ENCODE measurements at places on chromosomes 12 and 14.

GRCh38 chr14:70619708-70620107 lies 19.3 kb upstream of the MED6 start:
- no peak for DNase-seq

- DNase-seq, result peak; percentile 50
Measured at GRCh38 chr12:54360717-54361456, 3.4 kb downstream of the GPR84 start.

- DNase-seq, result no peak
Measured at GRCh38 chr14:43803076-43803689, 703.9 kb downstream of the FSCB start.

DNA sequence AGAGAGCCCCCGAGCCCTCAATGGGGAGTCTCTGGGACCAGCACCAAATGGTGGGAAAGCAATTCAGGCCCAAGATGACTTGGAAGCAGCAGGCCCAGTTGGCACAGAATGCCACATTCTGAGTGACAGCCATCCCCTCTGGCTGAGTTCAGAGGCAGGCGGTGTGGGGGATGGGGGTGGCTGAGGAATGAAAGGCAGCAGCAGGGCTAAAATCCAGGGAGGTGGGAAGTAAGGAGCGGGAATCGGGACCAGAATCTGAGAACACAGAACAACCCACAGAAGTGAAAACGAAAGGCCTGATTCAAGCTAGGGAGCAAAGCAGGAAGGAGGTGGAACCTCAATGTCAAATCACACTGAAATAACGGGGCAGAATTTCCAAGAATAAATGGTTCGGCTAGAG lies 171.2 kb downstream of the CALM1 start:
- DNase-seq, result no peak

GRCh38 chr12:124388038-124388671 lies 93.3 kb downstream of the RFLNA start:
- no peak for DNase-seq

GRCh38 chr14:41403360-41403759 lies 203.3 kb upstream of the LRFN5 start:
- DNase-seq, result no peak

DNA sequence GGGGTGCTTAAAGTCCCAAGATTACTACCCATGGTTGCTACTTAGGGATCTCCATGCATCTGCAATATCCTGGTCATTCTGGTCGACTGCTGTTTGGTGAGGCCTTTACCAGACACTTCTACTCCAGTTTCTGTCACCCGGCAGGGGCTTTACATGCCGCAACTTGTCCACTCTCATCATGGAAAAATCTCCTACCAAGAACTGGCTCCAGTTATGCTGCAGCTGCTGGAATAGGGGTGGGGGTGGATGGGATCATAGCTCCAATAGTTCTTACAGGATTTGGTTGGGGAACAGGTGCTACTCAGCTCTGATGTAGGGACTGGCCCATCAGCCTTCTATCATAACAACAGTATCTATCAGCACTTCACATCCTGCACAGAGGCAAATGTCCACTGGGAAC lies 51.6 kb downstream of the SPTB start:
- no peak for DNase-seq

DNA sequence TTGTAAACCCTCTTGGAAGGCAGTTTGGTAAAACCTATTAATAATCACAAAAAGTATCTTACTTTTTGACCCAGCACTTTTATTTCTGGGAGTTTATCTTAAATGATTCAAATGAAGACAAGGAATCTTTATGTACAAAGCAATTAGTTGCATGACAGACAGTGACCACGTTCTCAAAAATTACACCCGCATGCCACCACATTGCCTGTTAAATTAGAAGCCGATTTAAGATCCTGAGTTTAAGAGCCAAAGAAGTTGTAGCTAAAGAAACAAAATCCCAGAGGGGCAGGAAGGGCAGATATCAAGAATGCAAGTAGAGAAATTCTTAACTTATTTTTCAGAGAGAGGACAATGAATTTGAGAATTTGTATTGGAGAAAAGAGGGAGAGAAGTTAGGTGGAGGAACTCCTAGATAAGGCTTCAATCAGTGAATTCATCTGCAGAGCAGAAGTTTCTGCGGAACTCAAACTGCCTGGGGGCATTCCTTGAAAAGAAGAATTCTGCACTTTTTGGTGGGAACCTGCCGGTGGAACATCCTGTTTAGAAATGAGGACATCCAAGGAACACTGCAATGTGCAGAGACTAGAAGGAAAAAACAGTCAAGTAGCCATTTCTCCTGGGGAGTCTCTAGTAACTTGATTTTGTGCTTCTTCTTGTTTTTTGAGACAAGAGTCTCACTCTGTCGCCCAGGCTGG lies 1.1 kb upstream of the RIOX1 start:
- no peak for DNase-seq

GRCh38 chr12:63047146-63047545 lies 103.9 kb downstream of the AVPR1A start:
- DNase-seq, result no peak

- peak; percentile 35 for DNase-seq
Measured at GRCh38 chr12:121711361-121712189, 977 bp upstream of the TMEM120B start.

- no peak for DNase-seq
Measured at GRCh38 chr12:116136340-116136739, 141.2 kb downstream of the MED13L start.

DNA sequence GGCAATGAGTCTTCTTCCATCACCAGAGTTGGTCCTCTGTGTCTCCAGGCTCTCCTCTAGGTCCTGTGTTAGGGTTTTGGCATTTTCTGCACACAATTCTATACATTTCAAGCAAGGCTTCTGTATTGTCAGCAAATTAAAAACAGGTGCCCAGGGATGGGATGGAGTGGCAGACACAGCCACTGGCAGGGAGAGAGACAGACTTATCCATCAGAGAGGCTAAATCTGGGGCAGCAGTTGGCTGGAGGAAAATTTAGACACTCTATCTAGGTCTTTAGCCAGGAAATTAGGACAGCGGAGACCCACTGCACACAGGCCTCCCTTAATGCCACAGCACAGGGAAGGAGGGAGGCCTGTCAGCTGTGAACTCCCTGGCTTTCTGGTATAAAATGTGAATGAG lies 20.2 kb downstream of the PLEKHD1 start:
- DNase-seq, result no peak

DNA sequence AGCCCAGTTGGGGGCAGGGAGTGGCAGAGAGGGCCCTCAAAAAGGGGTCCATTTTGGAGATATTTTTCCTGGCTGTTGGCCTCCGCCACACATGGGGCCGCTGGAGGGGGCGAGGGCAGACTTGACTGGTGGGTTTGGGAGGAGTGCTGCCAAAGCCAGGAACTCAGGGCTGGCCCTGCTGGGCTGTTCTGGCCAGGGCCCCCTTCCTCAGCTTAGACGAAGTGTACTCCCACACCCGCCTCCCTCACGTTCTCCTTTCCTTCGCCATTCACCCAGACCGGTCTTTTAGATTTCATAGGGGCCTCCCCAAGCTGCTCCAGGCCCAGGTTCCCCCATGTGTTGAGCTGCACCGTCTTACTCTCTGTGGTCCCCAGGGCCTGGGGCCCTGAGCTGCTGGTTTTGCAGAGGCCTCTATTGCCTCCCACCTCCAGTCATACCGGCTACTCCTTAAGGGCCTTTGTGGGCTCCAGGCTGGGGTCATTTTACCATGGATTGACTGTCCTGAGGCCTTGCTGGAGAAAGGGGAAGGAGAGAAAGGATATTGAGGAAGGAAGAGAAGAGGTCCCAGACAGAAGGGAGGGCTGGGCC lies 1.3 kb downstream of the KRT7 start:
- DNase-seq, result no peak

DNA sequence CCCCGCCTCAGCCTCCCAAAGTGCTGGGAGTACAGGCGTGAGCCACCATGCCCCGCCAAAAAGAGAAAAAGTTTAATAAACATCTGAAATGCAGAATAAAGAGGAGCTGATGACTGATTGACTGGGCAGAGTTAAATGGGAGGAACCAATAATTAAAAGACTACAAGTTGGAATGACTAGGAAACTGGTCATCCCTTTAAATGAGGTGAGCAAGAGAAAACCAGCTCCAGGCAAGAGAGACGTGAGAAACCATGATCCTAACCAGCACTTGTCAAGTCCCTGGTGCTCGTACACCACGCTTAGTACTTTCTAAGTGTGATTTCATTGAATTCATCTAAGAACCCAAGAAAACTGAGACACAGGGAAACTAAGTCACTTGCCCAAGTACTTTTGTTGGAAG lies 47.9 kb downstream of the MAP1LC3B2 start:
- DNase-seq, result no peak

- DNase-seq, result no peak
Measured at GRCh38 chr12:127191129-127191528, 1075.8 kb upstream of the TMEM132C start.

DNA sequence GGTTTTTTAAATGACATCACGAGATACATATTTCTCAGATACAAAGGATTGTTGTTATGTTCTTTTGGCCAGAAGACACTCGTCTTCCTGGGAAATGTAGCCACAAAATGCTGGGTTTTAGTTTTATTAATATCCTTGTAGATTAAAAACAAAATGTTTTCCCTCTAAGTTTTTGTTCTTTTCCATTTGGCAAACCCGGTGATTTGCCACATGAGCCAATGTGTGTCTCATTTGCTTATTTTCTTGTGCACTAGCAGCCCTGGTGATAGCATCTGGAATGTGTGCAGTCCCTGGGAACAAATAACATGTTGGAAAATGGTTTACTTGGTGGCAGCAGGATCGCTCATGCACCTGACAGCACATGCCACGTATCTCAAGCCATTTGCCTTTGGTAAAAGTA lies 61.0 kb downstream of the HMGA2 start:
- DNase-seq, result no peak

DNA sequence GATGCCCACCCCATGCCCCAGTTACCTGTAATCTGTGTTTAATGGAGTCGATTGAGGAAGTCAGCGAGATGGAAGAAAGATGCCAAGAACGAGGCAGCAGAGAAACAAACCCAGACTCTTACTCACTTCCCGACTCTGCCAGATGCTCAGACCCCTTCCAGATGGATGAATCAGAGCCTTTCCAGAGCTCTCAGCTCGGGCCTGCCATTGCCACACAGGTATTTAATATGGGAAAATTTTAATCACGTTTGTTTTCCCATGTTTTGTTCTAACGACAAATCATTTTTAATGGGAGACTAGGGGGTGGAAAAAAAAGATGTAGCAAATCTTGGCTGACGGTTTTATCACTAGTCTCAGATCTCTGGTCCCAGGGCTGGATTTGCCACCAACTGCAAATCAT lies 72.5 kb upstream of the SRRM4 start:
- no peak for DNase-seq

DNA sequence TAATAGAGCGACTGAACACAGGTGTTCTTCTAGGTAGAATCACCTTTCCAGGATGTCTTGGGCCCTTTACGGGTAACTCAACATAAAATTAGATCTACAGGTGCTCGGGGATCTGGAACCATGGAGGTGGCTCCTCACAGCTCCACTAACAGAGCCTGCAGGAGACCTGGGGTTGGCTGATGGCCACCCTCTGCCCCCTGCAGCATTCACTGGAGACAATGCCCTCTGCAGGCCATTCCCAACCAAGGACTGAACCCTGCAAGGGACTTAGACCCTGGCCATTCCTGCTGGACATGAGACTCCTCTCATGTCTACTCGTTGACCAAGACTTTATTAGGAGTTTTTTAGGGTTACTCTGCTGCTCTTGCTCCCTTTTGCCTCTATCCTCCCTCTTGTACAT lies 58.5 kb upstream of the PPP4R3A start:
- no peak for DNase-seq

- DNase-seq, result no peak
Measured at GRCh38 chr12:20628226-20628787, 66.8 kb upstream of the SLCO1C1 start.

GRCh38 chr12:47356129-47356700 lies 276.5 kb upstream of the AMIGO2 start:
- DNase-seq, result peak; percentile 26

- no peak for DNase-seq
Measured at GRCh38 chr14:64388533-64389285, 556 bp downstream of the MTHFD1 start.

- peak; percentile 36 for DNase-seq
Measured at GRCh38 chr14:35932659-35933159, 106.6 kb downstream of the BRMS1L start.

DNA sequence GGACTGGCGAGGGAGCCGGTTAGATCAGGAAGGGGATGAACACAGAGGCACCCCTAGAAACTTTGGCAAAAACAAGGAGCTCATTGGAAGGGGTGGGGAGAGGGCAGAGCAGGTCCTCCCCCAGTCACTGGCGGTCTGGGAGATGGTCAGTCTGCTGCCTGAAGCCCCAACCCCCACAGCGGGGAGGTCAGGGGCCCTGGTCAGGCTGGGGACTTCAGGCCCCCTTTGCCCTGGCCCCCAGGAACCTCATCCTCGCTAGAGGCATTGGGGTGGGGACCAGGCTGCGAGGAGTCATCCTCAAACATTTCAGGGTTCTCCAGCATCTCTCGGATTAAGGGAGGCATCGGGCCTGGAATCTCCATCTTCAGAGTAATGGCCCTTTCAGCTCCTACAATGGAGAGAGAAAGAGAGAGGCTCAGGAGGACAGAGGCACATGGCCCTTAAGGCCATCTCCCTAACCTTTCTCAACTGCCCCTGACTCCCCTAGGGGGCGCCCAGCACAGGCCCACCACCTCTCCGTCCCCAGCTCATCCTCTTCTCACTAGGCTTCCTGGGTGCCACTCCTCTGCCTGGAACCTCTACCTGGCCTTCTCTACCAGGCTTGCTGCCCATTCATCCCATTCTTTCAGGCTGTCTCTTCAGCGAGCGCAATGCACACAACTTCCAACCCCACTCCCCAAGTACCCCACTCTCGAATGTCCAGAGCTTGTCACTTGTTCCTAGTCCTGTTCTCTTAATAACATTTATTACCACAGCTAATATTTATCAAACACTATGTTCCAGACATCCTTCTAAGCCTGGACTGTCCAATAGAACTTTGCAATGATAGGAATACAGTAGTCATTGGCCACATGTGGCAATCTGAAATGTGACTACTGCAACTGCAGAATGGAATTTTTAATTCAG lies 4.7 kb upstream of the ITGB7 start:
- peak; percentile 33 for DNase-seq

- DNase-seq, result no peak
Measured at GRCh38 chr14:61110316-61111082, 129.5 kb downstream of the SLC38A6 start.

- DNase-seq, result no peak
Measured at GRCh38 chr12:29025937-29026336, 123.1 kb upstream of the FAR2 start.

GRCh38 chr12:96233168-96233567 lies 39.0 kb downstream of the ELK3 start:
- DNase-seq, result no peak

GRCh38 chr14:70894868-70895267 lies 12.4 kb upstream of the PCNX1 start:
- no peak for DNase-seq
